ENCODE measurements at places on chromosomes 12 and 14. TPM values are rescaled to one million over a fixed set of nuclear protein-coding genes. Genes with fewer than 3 reads are reported as not detected.

CFL2 gene
- total RNA-seq, result 736 TPM

OR4K14 gene
- not detected for total RNA-seq

CIROP gene
- not detected for total RNA-seq

TBC1D30 gene
- 1.0 TPM for total RNA-seq

EXOC3L4 gene
- not detected for total RNA-seq

KERA gene
- total RNA-seq, result not detected

CLEC7A gene
- total RNA-seq, result 3.0 TPM

HHIPL1 gene
- total RNA-seq, result 0.86 TPM

TRIM9 gene
- 1.5 TPM for total RNA-seq

DBX2 gene
- not detected for total RNA-seq

OTX2 gene
- total RNA-seq, result not detected

TMPRSS12 gene
- total RNA-seq, result not detected

R3HDM2 gene
- 41.4 TPM for total RNA-seq

PPM1H gene
- total RNA-seq, result 3.3 TPM

CCDC197 gene
- total RNA-seq, result 1.3 TPM

SYNDIG1L gene
- total RNA-seq, result not detected

SLCO1B1 gene
- not detected for total RNA-seq

GZMH gene
- total RNA-seq, result not detected

IL22 gene
- total RNA-seq, result not detected

CCDC196 gene
- not detected for total RNA-seq

CLEC12A gene
- total RNA-seq, result 0.66 TPM

NID2 gene
- total RNA-seq, result 4.1 TPM

NTS gene
- not detected for total RNA-seq

DLGAP5 gene
- total RNA-seq, result not detected

OR10P1 gene
- total RNA-seq, result not detected

SLC10A1 gene
- total RNA-seq, result not detected

CCDC177 gene
- not detected for total RNA-seq

CELA1 gene
- total RNA-seq, result not detected

TMEM132C gene
- 0.69 TPM for total RNA-seq

OASL gene
- 0.29 TPM for total RNA-seq

PGF gene
- total RNA-seq, result 8.4 TPM

MAP3K9 gene
- 4.1 TPM for total RNA-seq

BEGAIN gene
- 1.0 TPM for total RNA-seq

SLC6A15 gene
- not detected for total RNA-seq

LRRC23 gene
- 10.2 TPM for total RNA-seq

OR6C2 gene
- not detected for total RNA-seq

RACGAP1 gene
- 4.6 TPM for total RNA-seq

KIF5A gene
- total RNA-seq, result not detected

TAS2R14 gene
- 0.67 TPM for total RNA-seq

SLC2A14 gene
- 0.37 TPM for total RNA-seq

WDHD1 gene
- total RNA-seq, result 0.86 TPM

ACAD10 gene
- total RNA-seq, result 7.5 TPM

ARF3 gene
- total RNA-seq, result 25.1 TPM

KRT6A gene
- total RNA-seq, result 1.2 TPM
